HFFc6 (cell line): ENCODE measurements at places on chromosomes 3 and 15.
A peak's percentile ranks its signal among the peaks of the same experiment; 100 is the strongest.

DNA sequence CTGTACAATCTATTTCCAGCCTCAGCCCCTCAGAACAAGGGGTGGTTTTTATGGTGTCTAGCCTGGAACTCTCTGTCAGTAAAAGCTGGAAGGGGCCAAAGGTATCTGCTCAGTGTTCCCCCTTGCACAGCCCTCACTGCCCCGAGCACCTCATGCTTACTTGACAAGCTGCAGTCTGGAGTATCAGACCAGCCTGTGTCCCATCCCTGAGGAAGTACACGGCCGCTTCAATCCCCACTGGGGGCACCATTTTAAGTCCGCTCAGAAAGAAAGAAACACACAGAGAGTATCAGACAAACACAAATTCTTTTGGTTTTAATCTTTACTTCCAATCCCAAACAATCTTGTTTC is 32.4 kb downstream of the UMPS start:
- DNase-seq: no peak

DNA sequence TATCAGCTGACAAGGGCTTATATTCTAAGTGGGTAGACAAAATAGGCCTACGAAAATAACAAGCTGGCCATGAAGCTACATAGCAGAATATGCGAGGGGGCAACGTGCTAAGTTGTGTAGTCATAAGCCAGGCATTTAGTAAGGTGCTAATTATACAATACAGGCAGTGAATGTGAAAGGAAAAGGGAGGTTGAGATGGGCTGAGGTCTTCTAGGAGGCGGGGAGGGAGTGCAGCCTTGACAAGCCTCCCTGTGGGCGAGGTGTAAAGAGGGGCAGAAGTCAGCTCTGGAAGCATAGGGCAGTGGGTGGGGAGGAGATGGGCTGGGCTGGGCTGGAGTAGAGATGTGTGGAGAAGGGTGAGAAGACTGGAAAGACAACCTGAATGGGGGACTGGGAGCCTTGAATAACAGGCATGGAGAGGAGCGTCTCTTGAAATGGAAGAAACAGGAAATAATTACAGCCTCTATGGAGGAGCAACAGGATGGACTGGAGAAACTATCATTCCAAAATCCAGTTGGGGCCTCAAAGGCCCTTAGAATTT is 1.2 kb downstream of the TIGIT start:
- DNase-seq: no peak

DNA sequence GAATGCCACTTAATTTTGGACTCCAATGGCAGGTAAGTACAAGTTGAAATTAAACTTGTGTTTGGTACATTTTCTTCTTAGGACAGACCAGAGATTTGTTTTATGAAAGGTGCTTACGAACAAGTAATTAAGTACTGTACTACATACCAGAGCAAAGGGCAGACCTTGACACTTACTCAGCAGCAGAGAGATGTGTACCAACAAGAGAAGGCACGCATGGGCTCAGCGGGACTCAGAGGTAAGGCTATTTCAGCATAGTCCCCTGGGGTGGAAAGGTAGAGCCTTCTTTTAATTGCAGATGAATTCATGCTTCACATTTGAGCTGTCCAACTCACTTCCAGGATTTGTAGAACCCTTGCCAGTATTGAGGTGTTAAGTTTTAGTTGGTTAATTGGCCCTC is 51.4 kb downstream of the ASTE1 start:
- DNase-seq: no peak

DNA sequence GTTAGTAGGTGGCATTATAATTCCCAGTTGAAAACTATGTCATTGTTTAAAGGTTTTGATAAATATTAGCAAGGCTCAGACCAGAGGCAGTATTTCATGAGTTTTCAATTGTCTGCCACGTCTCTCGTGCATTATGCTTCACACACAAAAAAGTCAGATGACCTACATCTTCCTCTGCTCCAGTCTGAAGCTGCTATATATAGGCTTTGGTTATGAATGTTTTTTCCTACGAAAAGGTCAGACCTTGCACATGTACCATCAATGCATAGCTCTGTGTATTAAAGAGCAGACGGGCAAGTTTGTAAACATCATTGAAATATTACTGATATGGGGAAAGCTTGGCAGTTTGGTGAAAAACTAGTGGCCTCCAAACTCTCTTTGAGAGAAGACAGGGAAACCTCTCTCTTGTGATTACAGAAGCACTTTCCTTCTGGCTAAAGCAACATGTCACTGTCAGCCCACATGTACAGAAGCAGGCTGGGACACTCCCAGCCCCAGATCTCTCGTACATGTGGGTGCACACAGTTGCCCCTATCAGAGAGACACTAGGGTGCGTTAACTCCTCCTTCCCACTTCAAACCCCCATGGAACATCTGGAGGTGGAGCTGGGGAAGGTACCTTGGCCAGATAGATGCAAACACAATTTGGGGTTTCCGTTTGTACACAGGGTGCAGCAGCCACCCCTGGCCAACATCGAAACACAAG is 184.0 kb upstream of the BCL6 start:
- DNase-seq: no peak

DNA sequence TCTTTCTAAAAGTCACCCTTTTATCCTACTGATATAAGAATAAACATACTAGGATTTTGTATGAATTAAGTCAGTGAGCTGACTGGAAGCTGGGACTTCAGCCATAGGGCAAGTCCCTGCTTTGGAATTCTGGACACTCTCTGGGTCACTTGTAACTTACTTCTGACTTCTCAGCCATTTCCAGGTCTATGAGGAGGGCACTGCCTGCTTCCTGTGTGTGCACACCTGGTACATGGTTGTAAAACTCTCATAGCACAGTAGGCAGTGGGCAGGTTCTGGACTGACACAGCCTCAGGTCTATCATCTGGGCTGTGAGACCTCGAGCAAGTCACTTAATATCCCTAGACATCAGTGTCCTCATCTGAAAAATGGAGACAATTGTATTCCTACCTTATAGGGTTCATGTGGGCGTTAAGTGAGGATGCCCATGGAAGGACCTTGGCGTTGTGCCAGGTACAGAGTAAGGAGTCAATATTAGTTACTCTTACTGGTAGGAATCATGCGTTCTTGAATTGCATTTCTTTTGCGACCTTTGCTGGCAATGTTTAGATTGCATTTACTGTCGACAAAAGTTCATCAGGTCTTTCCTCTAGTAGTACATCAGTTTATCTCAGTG is 27.5 kb upstream of the TGM5 start:
- no peak for DNase-seq

- no peak for DNase-seq
Measured at GRCh38 chr3:152270937-152271336, 2.2 kb downstream of the MBNL1 start.

DNA sequence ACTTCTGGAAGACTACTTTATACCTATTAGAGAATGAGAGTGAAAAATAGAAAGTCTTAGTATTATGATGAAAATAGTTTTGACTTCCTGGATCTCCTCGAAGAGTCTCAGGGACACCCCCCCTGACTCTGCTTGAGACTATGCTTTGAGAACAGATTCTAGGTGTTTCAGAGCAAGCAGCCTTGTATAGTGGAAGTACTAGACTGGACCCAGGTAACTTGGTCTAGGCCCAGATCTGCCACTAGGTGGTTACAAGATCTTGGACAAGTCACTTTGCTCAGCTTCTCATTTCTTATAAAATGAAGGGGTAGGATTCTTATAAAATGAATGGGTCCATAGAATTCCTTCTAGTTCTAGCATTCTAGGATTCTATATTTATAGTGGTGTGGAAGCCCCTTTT is 9.1 kb downstream of the ABHD5 start:
- DNase-seq: peak; percentile 42

DNA sequence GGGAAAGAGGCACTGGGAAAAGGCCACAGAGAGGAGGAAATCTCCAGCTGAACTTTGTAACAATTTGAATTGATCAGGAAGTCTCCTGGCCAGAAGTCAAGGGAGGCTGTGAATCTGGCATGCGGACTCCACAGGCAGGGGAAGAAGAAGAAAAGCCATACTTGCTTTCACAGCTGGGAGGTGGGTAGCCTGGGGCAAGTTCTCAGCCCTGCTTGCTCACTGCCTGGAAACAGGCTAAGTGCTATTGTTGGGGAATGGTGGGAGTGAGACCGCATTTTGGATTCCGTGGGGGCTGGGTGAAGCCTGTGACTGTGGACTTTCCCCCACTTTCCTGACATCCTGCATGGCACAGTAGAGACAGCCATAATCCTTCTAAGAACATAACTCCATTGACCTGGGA is 168.8 kb upstream of the CD96 start:
- no peak for DNase-seq

DNA sequence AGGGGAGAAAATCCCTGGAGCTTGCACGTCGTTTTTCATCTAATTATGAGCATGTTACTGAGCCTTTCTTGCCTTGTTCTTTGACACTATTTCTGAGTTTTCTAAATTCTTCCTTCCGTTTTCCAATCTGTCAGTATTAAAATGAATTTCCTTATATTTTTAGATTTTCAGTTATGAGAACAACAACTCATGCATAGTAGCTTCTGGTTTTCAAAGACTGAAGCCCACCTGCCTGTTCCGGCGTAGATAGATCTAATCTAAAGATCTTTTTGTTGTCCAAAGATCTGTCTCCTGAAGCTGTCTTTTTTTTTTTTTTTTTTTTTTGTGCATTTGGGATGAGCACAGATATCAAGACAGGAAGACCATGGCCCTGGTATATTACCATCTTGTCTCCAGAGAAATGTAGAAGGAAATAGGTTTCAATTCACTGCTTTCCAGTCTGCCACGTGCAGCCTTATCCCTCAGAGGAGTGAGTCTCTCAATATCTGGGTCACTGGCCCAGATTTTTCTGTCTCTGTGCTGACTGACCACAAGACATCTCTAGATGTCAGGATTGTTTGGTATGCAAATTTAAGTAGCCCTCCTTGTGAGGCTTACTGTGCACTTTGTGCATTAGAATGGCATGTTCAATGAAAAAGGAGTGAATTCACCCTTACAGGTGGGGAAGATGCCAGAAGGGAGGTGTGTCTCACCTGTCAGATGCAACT is 222.3 kb upstream of the TMC3 start:
- DNase-seq: no peak

DNA sequence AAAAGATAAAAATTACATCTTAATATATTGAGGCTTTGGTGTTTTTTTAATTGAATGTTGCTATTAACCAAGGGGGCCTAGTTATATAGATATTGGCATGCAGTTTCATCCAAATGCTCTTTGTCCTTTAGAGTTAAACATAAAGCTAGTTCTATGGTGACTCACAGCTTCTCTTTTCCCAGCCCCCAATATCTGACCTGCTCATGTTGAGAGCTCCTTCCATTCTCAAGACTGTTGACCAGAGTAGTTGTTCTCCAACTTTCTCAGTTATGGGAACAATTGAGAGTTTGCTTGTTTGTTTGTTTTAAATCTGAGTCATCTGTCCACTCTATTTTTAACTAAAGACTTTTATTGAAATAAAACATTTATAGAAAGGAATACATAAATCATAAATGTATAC is 15.8 kb upstream of the RARB start:
- no peak for DNase-seq

DNA sequence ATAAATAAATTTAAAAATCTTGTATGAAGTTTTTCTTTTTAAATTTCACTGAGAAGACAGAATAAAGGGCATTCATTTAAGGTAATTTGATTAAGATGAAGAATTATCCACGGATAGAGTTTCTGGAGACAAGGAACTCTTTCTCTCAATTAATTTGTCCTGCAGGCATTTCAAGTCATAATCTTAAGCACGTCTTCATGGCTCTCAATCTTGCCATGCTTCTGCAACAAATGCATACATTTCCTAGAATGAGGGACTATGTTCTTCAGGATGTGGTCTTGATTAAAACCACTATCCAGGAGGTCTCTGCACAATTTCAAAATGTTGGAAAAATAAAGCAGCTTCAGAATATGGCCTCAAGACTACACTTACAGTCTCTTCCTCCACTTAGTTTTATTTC is 67.6 kb upstream of the LSAMP start:
- DNase-seq: no peak

- DNase-seq: peak; percentile 96
Measured at GRCh38 chr3:99859825-99860224, 42.2 kb downstream of the CMSS1 start.

- peak; percentile 52 for DNase-seq
Measured at GRCh38 chr3:178170698-178171535, 365.3 kb upstream of the KCNMB2 start.

GRCh38 chr3:196632046-196632751 is 7.3 kb upstream of the NRROS start:
- peak; percentile 48 for DNase-seq

GRCh38 chr3:149167898-149168297 is 38.5 kb downstream of the HPS3 start:
- no peak for DNase-seq

- peak; percentile 23 for DNase-seq
Measured at GRCh38 chr15:41115161-41115651, 874 bp downstream of the INO80 start.

GRCh38 chr3:151318991-151319390 is 2.4 kb upstream of the GPR87 start:
- DNase-seq: no peak

DNA sequence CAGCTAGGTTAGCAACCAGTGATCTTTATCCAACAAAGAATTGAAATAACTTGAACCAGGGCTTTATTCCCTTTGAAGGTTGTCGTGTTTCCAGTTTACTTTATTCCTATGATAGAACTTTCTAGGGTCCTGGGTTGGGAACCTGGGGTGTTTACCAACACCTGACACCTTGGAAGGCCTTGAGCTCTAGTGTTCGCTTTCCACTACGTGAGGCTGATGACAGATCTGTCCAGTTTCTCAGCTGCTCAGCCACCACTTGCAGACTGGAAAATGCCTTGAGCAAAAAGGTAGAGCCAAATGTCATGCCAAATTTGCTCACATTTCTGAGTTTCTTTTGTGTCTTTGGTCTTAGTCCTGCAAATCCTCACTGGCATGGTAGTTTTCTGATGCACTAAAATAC is 227.2 kb downstream of the ADAMTSL3 start:
- DNase-seq: no peak
